Esophagus squamous epithelium (tissue), 5 donors: ENCODE measurements at places on chromosomes 13 and 19.

- DNase-seq = no peak
These were observed 2.3 kb upstream of the TGDS start for GRCh38 chr13:94598281-94598680.

DNA sequence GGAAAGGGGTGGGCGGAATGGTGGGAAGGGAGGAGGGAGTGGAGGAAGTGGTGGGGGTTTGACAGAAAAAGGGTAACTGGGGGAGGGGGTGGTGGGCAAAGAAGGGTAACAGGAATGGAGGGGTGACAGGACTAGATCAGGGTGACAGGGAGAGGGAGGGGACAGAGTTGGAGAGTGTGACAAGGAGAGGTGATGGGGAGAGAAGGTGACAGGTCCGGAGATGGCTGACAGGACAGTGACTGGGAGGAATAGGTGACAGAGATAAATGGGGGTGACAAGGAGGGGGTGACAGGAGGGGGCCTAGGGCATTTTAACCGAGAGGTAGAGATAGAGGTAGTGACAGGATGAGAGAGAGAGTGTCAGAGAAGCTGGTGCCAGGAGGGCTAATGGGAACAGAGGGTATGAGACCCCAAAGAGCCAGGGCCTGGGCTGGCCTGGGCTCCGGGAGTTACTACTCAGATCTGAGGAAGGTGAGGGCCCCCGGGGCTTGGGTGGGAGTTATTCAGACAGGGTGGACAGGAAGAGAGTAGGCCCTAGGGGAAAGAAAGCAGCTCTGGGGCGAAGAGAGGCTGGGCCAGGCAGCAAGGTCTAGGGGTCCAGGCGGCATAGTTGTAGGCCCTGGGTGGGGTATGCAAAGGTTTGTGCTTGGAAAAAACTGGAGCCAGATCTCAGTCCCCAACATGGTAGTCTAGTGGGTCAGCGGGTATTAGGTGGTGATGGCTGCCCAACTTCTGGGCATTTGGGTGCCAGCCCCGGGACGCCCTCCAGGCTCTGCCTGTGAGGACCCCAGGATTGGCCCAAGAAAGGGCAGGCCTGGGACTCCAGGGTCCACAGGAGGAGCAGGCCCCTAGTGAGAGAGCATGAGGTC is 660 bp downstream of the CIC start:
- no peak for DNase-seq

GRCh38 chr19:44498988-44499387 is 1.3 kb downstream of the ZNF180 start:
- no peak for DNase-seq

DNA sequence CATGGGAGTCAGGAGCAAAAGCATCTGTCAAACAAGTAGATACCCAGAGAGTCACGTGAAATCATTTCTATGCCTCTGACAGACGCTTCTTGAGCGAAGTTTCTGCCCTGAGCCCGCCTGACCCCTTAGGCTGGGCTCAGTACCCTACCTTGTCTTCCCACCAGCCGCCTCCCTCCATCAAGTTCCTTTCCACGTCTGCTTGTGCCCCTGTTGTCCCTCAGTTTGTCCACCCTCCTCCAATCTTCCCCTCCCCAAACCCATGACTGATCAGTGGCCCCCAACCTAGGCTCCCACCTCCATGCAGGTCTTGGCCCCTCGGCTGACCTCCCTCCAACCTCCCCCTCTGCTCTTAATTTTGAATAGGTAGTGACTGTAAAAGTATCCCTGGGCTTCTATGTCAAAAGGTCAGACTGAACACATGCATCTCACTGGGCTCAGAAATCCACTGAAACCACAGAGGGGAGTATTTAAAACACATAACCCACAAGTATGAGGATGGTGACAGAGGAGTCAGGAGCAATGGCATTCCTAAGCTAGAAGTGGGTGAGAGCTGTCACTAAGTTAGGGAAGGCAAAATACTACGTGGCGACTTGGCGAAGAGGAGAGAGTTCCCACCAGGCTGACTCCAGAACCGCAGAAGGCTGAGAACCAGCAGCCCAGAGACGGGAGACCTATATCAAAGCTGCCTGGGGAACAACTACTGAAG is 1.7 kb upstream of the ZNF446 start:
- DNase-seq = no peak

- DNase-seq = no peak
These were observed 32.2 kb downstream of the DEDD2 start for GRCh38 chr19:42185277-42185676.

GRCh38 chr19:5778402-5778801 is 6.1 kb downstream of the PRR22 start:
- DNase-seq = no peak

DNA sequence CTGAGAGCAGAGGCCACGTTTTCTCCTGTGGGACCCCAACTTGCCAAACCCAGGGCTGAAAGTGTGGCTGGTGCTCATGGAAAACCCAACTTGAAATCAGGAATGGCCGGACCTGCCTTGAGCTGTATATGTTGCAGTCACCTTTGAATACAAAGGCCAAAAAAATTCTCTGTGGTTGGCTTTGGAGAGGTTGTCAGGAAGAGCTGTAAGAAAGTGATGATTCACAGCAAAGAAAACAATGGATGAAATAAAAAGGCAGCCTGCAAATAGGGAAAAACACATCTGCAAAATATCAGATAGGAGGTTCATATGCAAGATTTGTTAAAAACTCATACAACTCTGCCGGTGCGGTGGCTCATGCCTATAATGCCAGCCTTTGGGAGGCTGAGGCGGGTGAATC is 715.8 kb downstream of the UQCRFS1 start:
- no peak for DNase-seq

DNA sequence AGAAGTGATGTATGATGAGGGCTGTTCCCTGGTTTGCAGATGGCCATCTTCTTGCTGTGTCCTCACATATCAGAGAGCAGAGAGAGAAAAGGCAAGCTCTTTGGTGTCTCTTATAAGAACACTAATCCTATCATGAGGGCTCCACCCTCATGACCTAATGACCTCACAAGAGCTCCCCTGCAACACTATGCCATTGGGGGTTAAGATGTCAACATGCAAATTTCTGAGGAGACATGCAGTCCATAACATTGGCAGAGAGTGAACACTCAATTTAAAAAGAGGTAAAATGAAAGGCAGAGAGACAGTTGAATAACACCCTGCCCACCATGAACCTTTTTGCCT is 10.9 kb downstream of the FAM187B start:
- no peak for DNase-seq

DNA sequence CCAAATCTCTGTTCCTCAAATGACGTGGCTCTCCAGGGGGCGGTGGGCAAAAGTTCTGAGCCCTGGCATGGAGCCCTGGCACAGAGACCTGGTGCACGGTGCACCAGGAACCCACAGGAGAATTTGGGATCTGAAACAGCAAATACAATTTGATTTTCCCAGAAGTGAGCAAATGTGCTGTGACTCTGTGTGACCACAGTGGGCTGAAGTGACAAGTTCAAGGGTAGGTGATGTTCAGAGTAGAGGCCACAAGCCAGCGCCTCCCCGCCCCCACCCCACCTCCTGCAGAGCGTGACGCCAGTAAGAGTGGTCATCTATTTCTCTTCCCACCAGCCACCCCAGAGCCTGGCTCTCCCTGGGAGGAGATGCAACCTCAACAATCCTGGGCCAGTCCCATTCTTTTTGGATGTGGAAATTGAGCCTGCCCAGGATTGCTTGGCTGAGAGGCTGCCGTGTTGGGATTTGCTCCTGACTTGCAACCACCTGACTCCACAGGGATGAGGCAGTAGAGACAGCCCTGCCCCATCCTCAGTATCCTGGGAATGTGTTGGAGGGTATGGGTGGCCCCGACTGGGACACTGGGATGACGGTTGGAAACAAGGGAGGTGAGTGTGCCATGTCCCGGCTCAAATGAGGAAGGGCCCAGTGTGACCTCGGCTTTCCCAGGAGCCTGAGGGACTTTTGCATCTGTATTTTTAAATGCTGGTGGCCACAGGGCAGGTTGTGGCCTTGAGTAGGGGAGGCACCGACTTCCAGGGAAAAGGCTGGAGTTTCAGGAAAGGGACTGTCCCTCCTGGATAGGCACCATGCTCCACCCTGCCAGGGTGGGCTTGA is 11.1 kb upstream of the BCL3 start:
- no peak for DNase-seq

GRCh38 chr13:107587681-107588080 is 627.7 kb downstream of the LIG4 start:
- DNase-seq = no peak

- DNase-seq = no peak
These were observed 290.4 kb downstream of the SLITRK6 start for GRCh38 chr13:85508683-85509329.

GRCh38 chr19:2633693-2634075 is 68.8 kb downstream of the GNG7 start:
- DNase-seq = no peak

- no peak for DNase-seq
These were observed 110.5 kb downstream of the COG6 start for GRCh38 chr13:39765801-39766463.

- DNase-seq = no peak
These were observed 65.1 kb downstream of the KCNRG start for GRCh38 chr13:50080203-50080910.

GRCh38 chr13:91360246-91360751 is 12.8 kb downstream of the MIR17HG start:
- no peak for DNase-seq

- no peak for DNase-seq
These were observed 539 bp downstream of the PLD3 start for GRCh38 chr19:40348961-40349507.

GRCh38 chr13:32669030-32669646 is 82.9 kb downstream of the PDS5B start:
- DNase-seq = no peak

DNA sequence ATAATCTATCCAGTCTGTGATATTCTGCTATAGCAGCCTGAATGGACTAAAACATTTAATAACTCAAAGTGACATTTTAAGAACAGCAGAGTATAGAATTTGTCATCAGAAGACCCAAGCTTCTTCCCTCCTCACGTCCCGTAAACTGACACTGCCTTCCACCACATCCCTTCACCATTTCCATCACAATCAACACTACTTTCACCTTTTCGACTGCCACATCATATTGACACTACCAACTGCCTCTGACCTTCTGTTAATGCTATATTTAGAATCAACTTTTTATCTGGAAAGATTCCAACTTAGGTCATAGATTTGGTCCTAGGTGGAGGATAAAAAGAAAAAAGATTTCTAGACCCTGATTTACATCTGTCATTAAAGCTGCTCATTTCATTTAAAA is 39.6 kb downstream of the STOML3 start:
- no peak for DNase-seq

DNA sequence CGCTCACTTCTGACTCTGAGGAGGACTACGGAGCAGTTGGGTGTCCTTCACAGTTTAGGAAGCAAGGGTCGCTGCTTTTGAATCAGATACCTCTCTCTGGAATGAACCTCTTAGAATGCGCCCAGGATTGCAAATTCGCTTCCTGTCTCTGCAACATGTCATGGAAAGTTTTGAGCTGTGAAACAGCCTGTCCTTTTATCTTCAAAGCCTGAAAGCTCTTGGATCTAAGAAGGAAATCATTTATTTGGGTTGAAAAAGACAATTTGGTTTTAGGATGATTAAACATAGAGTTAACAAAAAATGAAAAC is 134.1 kb downstream of the KATNAL1 start:
- no peak for DNase-seq

DNA sequence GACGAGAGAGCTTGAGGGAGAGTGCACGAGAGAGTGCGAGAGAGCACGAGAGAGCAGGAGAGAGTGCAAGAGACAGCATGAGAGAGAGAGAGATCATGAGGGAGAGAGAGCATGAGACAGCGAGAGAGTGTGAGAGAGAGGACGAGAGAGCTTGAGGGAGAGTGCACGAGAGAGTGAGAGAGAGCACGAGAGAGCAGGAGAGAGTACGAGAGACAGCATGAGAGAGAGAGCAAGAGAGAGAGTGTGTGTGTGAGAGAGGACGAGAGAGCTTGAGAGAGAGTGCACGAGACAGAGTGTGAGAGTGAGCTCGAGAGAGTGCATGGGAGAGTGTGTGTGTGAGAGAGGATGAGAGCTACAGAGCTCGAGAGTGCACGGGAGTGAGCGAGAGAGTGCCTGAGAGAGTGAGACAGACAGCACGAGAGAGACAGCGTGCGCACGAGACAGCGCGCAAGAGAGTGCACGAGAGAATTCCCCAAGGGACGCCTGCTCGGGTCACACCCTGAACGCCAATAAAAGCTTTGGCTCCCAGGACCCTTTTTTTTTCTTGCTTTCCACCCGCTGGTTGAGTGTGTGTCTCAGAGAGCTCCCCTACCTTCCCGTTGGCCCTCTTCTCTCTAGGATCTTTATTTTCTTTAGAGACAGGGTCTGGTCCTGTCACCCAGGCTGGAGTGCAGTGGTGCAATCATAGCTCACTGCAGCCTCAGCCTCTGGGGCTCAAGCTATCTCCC is 3.7 kb downstream of the CD70 start:
- no peak for DNase-seq

DNA sequence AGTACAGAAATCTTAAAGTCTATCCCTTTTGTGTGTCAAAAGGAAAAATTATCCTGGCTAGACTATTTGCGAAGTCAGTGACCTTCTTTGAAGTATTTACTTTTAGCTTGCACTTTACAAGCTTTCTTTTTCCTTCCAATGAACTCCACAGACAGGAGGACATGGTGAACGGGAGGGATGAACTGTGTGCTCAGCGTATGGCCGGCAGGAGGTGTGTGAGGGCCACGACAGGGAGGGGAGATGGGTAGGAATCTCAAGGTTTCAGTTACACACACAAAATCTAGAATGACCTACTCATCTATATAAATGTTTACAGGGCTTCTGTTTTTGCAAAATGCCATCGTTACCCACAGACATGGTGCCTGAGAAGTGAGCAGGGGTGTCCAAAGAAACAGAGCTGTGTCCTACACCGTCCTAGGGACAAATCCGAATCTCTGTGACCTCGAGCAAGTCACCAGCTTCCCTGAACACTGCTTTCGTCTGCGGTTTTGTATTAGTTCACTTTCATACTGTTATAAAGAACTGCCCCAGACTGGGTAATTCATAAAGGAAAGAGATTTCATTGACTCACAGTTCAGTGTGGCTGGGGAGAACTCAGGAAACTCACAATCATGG is 537.2 kb downstream of the LIG4 start:
- no peak for DNase-seq

- DNase-seq = no peak
These were observed 745.2 kb downstream of the PCDH17 start for GRCh38 chr13:58376775-58377174.

DNA sequence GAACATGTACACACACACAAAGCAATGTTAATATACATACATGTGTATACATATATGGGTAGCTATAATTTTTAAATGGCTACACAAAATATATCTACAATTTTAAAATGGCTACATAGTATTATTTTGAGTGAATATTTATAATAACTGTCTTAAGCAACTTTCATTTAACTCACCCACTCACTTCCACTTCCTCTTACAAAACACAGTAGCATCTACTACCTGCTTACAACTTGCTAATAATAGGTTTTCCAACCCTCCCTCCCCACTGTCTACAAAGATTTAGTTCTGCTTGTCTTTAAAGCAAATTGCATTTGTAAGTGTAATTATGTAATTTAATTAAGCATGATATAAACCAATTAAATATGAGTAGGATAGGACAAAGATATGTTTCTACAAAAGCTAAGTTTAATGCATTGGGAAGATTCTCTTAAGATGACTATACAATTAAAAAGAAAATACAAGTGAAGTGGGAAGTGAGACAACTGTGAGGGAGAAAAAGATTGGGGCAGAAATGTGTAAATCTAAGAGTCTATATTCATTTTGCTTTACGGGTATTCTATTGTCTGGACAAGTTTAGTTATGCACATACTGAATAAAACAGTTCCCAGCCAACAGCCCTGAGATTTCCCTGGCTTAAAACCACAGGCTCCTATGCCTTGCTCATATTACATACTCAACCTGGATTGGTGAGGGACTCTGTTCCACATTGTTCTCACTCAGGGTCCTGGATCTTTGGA is 583.1 kb downstream of the EFNB2 start:
- DNase-seq = no peak
